ENCODE measurements at places on chromosomes 7 and 10. TPM values are rescaled to one million over a fixed set of nuclear protein-coding genes. Genes with fewer than 3 reads are reported as not detected.

- DNase-seq: no peak
These were observed 236.3 kb upstream of the ANKRD30A start for GRCh38 chr10:36888925-36889573.

Gene SMIM30
- total RNA-seq: 79.0 TPM

Gene ZNF107
- total RNA-seq: 8.3 TPM

DNA sequence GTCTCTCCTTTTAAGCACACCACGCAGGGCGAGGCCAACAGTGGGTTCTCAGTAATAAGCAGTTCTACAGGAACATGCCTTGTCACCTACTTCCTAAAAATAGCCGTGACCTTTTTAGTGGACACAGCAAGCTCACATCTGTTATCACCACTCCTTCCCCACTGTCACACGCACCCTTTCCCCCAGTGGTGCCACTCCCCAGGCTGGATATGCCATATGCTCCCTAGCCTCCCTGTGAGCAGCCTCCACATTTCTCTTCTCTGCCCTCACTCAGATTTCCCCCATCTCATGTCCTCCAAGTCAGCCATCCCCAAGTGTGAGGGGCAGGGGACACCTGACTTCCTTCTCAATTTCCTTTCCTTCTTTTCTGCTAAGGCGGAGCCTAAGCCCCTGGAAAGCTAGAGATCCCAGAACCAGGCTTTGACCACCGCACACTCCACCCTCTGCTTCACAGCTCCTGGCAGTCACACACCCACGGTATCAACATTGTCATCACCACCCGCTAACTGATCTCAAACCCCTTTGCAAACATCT, 3.7 kb downstream of the ANXA11 start:
- no peak for DNase-seq

GRCh38 chr7:2376351-2377154, 21.9 kb downstream of the EIF3B start:
- no peak for DNase-seq

DNA sequence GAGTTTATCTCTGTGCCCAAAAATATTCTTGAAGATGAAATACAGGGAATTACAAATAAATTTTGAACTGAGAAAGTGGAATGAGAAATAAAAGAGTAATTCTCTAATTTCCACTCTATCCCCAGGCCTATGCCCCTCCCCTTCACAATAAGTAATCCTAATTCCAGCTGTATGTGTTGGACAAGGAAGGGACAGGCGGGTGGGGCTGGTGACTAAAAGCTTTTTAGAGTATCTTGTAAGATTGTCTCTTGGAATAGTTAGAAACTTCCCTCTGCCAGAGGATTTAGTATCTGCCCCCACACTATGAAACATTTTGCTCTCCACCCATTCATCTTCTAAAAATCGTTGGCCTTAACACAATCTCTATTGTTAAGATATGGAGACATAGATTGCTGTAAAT, 199.2 kb downstream of the MBL2 start:
- DNase-seq: no peak

Gene MSS51
- total RNA-seq: 3.4 TPM

Data from sigmoid colon (tissue), 7 donors.